Activated CD8-positive, alpha-beta memory T cell treated with anti-CD3 and anti-CD28 coated beads for 4 hours (primary cell): ENCODE measurements at places on chromosomes 5 and 9.

- no peak for DNase-seq
Observed at GRCh38 chr5:117888688-117889087, 1099.7 kb downstream of the DTWD2 start.

GRCh38 chr9:35569206-35569605 is 35.9 kb upstream of the TESK1 start:
- no peak for DNase-seq

- DNase-seq: no peak
Observed at GRCh38 chr5:133470841-133471240, 141.5 kb downstream of the FSTL4 start.

DNA sequence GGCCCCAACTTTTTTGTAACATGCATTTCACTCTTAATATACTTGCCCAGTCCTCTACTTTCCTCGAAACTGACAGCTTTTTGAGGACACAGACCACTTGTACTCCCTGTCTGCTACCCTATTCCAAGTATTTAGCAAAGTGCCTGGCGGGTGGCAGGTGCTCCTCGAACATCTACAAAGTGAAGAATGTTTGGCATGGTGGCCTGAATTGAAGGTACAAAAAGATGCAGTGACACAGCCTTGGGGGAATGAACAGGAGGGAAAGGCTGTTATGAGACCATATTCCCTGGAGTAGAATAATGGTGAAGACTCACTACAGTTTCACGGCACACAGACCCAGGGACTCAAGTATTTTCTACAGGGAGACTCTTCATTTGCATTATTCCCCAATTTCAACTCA is 590.9 kb downstream of the PRELID2 start:
- no peak for DNase-seq

- no peak for DNase-seq
Observed at GRCh38 chr5:170270293-170271069, 27.1 kb downstream of the LCP2 start.

- DNase-seq: no peak
Observed at GRCh38 chr5:33657804-33658440, 217.2 kb downstream of the TARS1 start.

DNA sequence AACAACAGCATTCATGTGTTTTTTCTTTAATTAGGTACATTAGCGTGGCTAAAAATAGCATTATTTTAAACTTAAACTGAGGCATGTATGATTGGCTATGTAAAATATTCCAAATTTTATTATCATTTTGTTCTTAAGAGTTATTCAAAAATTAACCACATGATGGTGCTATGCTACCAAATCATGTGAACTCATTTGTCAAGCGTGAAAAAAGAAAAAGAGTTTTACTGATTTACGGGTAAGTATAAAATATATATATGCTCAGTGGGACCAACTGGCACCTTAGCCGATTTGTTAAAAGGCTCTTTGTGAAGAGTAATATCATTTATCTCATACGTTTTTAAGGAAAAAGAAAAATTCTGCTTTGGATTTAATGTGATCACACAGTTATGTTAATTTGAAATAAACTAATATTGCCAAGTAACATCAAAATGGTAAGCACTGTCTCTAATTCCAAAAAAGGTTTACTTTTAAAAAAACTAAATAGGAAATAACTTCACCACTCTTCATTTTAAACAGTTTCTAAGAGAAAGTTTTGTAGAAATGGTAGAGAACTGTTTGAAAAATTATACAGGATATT is 1042.3 kb downstream of the CDH12 start:
- DNase-seq: no peak

DNA sequence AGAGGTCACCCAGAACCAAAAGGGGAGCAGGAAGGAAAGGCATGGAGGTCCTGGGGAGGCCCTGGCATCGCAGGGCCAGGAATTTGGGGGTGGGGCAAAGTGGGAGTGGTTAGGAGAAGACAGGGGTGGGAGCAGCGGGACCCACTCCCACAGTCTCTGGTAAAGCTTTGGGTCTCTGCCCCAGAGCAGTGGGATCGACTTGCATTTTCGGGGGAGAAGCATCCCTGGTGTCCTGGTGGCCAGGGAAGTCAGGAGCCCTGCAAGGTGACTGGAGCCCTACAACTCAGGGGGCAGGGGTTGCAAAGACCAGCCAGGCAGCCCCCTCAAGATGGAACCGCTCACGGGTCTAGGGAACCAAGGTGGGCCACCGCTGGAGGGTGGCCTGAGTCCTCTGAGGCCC is 22.4 kb upstream of the GTF3C5 start:
- DNase-seq: no peak

- DNase-seq: no peak
Observed at GRCh38 chr9:133191989-133192388, 17.1 kb downstream of the OBP2B start.

DNA sequence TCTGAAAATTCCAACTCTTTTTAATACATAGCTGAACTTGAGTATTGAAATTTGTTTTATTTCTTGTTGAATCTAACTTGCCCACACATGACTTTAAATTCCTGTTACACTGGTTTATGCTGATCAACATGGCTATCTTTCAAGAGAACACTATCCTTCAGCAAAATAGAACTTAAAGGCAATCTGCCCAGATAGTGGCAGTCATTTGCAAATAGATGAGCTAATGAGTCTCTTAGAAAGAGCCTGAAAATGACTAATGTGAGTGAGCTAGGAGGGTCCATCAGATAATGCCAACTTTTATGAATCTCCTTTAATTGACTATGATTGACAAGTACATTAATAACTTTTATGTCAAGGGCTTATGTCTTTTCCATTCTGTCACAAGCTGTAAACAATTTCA is 1360.8 kb upstream of the C9orf72 start:
- DNase-seq: no peak

GRCh38 chr5:142621227-142621626 is 64.7 kb downstream of the FGF1 start:
- DNase-seq: no peak

- DNase-seq: no peak
Observed at GRCh38 chr5:173625673-173626504, 9.4 kb upstream of the BOD1 start.

DNA sequence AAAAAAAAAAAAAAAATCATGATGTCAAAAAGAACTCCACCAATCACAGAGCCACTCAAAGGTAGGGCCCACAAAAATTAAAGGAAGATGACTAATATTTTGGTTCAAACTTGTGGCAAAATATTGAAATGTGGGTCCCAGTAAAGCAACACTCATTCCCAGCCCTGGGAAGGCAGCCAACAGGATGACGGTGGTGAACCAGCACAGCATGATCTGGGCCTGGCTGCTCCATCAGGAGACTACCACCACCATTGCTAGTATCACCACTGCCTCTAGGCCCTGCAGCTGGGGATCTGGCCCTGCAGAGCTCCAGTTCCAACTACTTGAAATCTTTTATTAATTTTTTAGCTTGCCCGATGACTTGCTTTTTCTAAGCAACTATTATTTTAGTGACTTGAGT is 206.8 kb upstream of the ITGA1 start:
- no peak for DNase-seq

GRCh38 chr5:168528521-168529373 is at the start of gene FBLL1:
TSS of gene FBLL1 (plus strand) at chr5:168529305. CDS start at chr5:168529505, 200 bp downstream.
- DNase-seq: no peak

- DNase-seq: no peak
Observed at GRCh38 chr5:142055301-142055700, 42.5 kb upstream of the GNPDA1 start.

DNA sequence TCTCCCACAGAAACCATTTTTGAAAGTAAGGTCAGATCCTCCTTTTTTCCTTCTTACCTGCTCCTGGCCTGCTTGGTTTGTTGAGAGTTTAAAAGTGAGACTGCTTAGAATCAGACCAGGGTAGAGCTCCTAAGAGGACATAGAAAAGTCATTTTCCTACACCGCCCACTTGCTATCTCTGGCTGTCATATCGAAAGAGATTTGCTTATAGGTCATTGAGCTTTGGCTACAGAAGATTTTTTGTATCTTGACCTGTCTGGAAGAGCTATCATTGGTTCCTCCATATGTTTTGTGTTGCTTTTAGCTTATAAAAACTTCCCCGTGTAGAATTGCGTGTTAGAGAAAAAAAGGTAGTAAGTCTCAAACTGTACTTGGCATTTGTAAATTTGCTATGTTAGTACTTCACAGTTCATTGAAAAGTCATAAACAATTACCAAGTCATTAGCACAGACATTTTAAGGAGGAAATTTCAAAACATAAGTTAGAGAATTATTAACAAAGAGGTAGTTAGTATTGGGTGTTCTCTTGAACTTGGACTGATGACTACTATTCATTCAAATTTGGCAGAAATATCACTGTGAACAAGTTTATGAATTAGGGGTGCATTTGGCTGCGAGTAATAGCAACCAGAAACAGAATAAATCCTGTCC is 96.6 kb downstream of the MAN2A1 start:
- DNase-seq: no peak

- no peak for DNase-seq
Observed at GRCh38 chr9:90814355-90814754, 12.7 kb downstream of the SYK start.

DNA sequence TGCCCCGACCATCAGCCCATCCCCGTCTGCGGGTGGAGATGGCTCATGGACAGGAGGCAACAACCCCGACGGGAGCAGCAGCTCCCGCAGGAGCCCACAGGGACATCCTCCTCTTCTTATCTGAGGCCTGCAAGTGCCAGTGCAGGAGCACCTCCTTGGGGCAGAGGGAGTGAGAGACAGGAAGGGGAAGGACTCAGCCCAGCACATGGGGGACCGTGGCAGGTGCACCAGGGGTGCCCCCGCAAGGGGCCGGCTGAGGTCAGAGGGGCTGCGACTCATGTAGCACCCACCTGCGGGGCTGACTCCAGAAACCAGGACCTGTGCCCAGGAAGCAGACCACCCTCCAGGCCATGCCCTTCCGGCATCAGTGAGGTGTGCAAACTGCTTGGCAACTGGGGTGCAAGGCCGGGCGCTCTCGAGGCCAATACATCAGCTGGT is 259.8 kb upstream of the ADAMTS16 start:
- DNase-seq: no peak

- DNase-seq: no peak
Observed at GRCh38 chr9:96023486-96023885, 148.0 kb downstream of the ERCC6L2 start.

- no peak for DNase-seq
Observed at GRCh38 chr5:112533362-112533761, 114.3 kb upstream of the EPB41L4A start.

GRCh38 chr5:142375944-142376411 is 51.2 kb upstream of the SPRY4 start:
- DNase-seq: no peak

DNA sequence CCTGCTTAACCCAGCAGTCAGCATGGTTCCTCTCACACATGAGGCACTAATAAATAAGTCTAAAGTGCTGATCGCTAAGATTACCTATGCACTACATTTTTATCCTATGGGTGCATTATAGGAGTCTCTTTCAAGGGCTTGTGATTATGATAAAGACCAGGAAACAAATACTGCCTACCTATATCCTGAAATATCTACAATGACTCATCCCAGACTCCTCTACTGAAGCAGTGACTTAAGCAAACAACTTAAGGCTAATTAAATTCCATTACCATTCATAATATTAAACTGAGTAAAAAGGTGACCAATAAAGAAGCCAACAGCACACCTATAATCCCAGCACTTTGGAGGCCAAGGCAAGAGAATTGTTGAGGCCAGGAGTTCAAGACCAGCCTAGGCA is 338.4 kb downstream of the DNAH5 start:
- no peak for DNase-seq

- no peak for DNase-seq
Observed at GRCh38 chr9:104819033-104819432, 55.1 kb downstream of the NIPSNAP3B start.

- DNase-seq: no peak
Observed at GRCh38 chr5:105836268-105836667, 1834.5 kb downstream of the EFNA5 start.

DNA sequence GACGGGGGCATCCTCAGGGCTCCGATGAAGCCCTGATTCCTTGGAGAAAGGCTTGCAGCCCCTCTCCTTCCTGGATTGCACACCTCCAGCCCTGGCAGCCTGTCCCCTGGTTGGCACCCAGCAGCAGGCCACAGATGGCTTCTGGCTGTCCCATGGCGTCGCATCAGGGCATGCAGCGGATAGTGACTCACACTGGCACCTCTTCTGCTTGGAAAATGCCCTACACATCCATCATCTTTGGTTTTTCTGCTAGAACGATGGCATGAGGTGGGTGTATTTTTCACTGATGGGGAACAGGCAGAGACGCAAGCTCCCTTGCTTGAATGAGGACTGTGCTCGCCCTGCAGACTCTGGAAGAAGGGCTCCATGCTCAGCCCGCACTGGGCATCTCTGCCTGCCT is 23.2 kb upstream of the IER5L start:
- no peak for DNase-seq

DNA sequence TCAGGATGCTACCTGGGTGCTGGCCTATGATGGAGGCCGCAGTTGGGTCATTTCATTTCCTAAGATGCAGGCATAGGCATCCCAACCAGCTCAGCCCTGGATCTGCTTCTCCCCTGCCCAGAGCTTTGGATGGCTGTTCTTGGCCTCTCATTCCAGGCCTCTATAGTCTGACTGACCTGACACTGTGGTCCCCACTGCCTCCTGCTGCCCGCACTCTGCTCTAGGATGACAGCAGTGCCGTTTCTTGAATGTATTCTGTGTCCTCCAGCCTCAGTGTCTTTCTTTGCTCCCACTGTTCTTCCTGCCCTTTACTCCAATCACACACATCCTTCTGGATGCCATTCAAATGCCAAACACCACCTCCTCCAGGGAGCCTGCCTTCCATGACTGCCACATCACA is 235.7 kb downstream of the HSPA4 start:
- no peak for DNase-seq

- no peak for DNase-seq
Observed at GRCh38 chr5:28408186-28408585, 1369.8 kb upstream of the CDH9 start.

GRCh38 chr5:14219800-14220512 is 76.8 kb downstream of the TRIO start:
- no peak for DNase-seq

DNA sequence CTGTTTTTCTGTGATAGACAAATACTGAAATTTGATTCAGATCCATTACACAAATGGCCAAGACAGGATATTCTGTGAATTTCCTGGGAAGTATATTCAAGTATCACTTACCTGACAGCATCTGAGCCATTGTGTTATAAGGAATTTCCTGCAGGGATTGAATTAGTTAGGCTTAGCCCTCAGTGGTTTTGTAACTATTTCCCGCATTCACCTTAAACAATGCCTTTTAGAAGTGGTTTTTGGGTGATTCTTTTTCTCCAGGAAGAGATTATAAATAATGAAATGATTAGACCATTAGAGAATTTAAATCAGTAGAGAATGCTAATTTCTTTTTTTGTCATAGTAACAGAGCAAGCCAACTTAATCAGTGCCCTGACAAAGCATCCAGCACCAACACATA is 30.6 kb downstream of the ITGA1 start:
- DNase-seq: no peak

- no peak for DNase-seq
Observed at GRCh38 chr5:76861612-76862011, 11.8 kb downstream of the S100Z start.

GRCh38 chr9:120927269-120928014 is 846 bp upstream of the TRAF1 start:
- no peak for DNase-seq

- no peak for DNase-seq
Observed at GRCh38 chr5:153818626-153819025, 220.1 kb downstream of the FAM114A2 start.
